H1 (cell line): ENCODE measurements at places on chromosomes 11 and 22. TPM values are rescaled to one million over a fixed set of nuclear protein-coding genes. Genes with fewer than 3 reads are reported as not detected.

KCNJ1 gene
- 0.15 and 0.17 TPM in 2 replicates for total RNA-seq

MYBPC3 gene
- total RNA-seq: not detected in 2 replicates

ANKK1 gene
- not detected in 2 replicates for total RNA-seq

HIC2 gene
- 21.9 and 23.3 TPM in 2 replicates for total RNA-seq

BUD13 gene
- total RNA-seq: 24.8 TPM in 2 replicates
